ENCODE measurements at places on chromosomes 12 and 14.

GRCh38 chr12:124774462-124775167 is 89.0 kb downstream of the SCARB1 start:
- DNase-seq = no peak

- no peak for DNase-seq
Measured at GRCh38 chr12:118827606-118828005, 153.7 kb upstream of the SRRM4 start.

DNA sequence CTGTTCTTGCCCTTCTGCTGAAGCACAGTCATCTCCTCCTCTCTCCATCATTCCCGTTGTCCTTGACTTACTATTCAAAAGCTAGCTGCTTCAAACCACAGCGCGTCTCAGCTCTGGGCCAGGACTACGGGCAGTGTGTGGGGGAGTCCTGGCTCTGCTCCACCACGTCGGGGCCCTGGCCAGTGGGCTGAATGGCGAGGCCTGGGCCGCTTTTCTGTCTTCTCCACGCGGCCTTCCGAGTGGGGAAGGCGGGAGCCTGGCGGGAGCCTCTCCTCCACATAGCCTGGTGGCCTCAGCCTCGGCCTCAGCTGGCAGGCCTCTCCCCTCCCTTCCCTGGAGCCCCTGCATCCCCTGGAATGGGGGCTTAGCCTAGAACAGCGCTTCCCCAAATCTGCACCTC is 16.5 kb downstream of the ANKRD9 start:
- DNase-seq = no peak

DNA sequence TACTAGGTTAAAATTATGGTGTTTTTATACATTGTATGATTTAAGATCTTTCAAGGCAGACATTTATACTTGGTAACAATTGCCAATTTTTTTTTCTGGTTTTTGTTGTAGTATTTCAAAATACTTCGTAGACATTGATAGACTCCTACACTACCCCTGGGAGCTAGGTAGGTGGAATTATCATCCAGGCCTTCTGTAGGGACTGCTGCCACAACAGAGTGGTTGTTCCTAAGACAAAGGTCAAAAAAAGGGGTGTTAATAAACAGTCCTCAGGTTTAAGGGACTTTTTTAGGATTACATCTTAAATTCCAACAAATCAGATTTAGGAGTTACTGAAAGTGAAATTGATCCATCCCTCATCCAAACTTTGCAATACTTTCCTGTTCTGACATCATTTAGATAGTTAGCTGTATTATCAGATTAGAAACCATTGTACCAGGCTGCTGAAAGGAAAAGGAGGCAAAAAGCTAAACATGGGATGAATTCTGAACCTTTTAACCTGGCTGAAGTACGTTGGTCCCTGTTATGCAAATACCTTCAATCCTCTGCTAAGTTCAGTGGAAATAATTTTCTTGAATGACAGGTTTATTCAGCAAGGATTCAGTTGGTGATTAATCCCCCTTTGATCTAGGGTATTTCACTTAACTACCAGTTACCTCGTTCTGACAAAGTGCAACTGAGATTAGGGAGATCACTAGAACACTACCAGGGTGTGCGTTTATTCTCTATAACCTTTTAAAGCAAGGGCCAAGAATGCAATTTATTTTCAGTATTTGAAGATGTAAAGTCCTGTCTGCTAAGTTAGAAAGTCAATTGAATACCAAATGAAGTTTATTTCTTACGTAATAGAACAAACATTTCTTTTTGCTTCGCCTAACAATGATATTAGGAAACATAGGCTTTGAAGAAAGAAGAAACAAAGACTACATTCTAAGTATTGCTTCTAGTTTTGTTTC is 23.2 kb downstream of the AP5M1 start:
- no peak for DNase-seq

DNA sequence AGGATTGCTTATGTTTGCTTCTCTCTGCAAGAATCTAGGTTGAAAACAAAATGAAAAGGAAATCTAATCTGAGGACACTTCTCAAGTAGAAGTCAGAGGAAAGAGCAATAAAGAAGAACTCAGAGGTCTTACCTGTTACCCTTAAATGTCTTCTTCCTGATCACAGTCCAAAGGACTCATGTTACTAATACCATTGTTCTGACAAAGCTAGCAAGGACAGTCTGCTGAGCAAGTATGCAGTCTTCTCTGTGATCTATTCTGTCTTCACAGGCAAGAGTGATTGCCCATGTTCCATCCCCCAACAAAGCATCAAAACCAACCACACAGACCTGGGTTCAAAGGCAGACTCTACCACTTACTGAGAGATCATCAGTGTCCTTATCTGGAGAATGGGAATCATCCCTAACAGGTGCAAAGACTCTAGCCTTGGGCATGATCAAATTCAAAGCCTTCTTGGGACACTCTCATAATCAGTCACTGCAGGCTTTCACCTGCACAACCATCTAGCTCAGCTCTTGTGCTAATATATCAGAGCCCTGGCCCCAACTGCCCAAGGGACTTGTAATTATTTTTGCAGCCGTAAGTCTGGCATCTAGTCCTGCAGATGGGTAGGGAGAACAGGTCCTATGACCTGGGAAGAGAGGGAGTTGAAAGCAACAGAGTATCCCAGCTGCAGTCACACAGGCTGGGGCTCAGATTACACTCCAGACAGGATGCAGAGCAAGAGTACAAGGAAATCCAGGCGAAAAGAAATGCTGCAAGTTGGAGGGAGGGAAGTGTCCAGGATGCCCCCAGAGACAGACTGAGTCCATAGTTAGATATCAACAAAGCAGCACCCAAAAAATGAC is 97.9 kb upstream of the NUDT4 start:
- DNase-seq = no peak

GRCh38 chr12:57210926-57211692 is 5.5 kb upstream of the NXPH4 start:
- DNase-seq = no peak

Measured in retina (tissue), 1 donor.